ENCODE measurements at places on chromosomes 16 and 17.

DNA sequence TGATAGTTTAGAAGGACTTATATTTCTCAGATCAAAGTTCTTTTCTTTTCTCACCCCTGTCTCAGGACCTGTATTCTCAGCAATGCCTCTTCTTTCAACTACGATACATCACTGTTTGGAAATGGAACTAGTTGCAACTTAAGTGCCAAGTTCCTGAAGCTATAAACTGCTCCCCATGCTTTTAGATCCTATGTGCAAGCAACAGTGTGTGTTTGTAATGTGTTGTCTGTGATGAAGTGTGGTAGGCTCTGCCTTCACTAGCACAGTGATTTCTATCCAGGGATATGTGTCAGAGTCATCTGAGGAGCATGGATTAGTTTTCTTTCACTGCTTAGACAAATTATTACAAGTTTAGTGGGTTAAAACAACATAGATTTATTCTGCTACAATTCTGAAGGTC, 18.4 kb downstream of the ZP2 start:
- no peak for DNase-seq

GRCh38 chr17:39965017-39965699, 2.4 kb downstream of the GSDMA start:
- no peak for DNase-seq

DNA sequence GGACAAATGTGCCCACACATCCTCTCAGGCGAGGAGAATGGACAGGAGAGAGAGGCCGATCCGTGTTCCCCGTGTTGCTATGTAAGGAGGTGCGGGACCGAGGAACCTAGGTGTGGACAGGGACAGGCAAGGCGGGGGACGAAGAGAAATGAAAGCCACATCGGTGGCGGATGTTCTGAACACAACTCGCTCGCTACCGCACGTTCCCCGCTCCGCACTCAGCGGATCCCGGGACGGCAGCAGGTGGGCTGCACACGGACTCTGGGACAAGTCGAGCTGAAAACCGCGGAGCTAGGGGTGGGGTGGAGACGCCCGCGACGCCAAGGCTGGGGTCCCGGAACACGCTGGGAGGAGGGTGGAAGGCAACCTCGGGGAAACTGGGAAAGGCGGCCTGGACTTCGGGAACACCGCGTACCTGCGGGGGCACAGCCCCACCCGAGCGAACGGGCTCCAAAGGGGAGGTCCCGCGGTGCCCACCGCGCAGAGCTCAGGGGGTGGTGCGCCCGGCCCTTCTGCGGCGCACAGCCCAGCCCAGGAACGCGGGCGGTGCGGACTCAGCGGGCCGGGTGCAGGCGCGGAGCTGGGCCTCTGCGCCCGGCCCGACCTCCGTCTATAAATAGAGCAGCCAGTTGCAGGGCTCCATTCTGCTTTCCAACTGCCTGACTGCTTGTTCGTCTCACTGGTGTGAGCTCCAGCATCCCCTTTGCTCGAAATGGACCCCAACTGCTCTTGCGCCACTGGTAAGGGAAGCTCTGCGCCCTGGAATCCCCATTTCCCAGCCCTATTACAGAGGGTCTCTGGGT, at the start of gene MT1E:
TSS of gene MT1E (plus strand) at position 642 of the 803 bp plus-strand sequence. CDS start at position 713, 71 bp downstream.
- no peak for DNase-seq

DNA sequence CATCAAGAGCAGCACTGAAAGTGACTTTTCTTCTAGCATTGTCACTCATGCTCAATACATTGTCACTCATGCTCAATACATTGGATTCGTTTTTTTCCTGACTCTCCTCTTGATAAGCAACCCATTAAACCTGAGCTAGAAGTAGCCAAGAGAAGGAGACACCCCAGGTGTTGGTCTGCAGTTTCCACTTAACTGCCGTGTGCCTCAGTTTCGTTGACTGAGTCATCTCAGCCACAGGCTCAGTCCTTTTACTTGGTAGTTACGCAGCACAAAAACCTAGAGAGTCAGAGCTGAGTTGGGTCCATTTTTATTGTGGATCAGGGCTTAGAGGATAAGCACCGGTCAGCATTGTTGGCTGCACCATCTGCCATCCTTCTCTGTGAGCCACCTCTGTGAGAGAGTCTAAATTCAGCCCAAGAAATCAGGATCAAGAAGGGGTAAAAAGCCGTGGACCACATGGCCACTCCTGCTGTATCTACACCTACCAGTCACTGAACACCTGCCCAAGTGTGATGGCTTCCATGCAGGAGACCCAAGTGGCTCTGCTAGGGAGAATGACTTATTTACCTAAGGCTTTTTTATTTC, 11.3 kb downstream of the GINS2 start:
- DNase-seq, result no peak

GRCh38 chr17:32174889-32175288, 32.6 kb downstream of the RHOT1 start:
- DNase-seq, result no peak

Measured in stimulated activated effector memory CD8-positive, alpha-beta T cell treated with anti-CD3 and anti-CD28 coated beads, Interleukin-12 subunit alpha, Interleukin-12 subunit beta, amount 100 ng/mL, for 72 hours (primary cell).